ENCODE measurements at places on chromosomes 1 and 21. TPM values are rescaled to one million over a fixed set of nuclear protein-coding genes. Genes with fewer than 3 reads are reported as not detected.

Gene C1orf115
- total RNA-seq: 5.8 TPM

Gene CD1D
- total RNA-seq: 6.4 TPM

Gene TLR5
- 0.44 TPM for total RNA-seq

Gene ADAMTS1
- 21.1 TPM for total RNA-seq

Gene RHD
- 0.30 TPM for total RNA-seq

Gene FBLIM1
- 95.6 TPM for total RNA-seq

Gene TNFSF4
- 0.21 TPM for total RNA-seq

Gene TXLNA
- total RNA-seq: 70.2 TPM

Gene LUZP1
- total RNA-seq: 30.9 TPM

Gene LCE3D
- total RNA-seq: not detected

Gene UMODL1
- 0.73 TPM for total RNA-seq

Gene GPR157
- total RNA-seq: 7.5 TPM

Gene ALX3
- total RNA-seq: 0.35 TPM

Gene MEF2D
- 14.2 TPM for total RNA-seq

Gene SLC5A3
- total RNA-seq: 7.2 TPM

Gene BRDT
- 0.31 TPM for total RNA-seq

Gene B3GALT5
- total RNA-seq: 5.7 TPM

Gene MYBPH
- total RNA-seq: not detected

Gene E2F2
- 9.9 TPM for total RNA-seq

Gene FAM163A
- total RNA-seq: 0.11 TPM

Gene RPTN
- total RNA-seq: not detected

Gene CFAP107
- not detected for total RNA-seq

Gene GJC2
- 1.7 TPM for total RNA-seq

Gene RGS8
- total RNA-seq: 14.2 TPM

Gene SLC44A3
- total RNA-seq: 0.83 TPM

Gene OR2M5
- total RNA-seq: not detected

Gene PRAMEF4
- total RNA-seq: not detected

Gene SPRR2G
- not detected for total RNA-seq

Gene ATAD3C
- 0.14 TPM for total RNA-seq

Gene LEMD1
- 19.4 TPM for total RNA-seq

Gene FTCD
- total RNA-seq: not detected

Gene ANKRD34A
- total RNA-seq: 0.52 TPM
